ENCODE measurements at places on chromosomes 11 and 22. TPM values are rescaled to one million over a fixed set of nuclear protein-coding genes. Genes with fewer than 3 reads are reported as not detected.

Gene OR8G5
- total RNA-seq: not detected

DNA sequence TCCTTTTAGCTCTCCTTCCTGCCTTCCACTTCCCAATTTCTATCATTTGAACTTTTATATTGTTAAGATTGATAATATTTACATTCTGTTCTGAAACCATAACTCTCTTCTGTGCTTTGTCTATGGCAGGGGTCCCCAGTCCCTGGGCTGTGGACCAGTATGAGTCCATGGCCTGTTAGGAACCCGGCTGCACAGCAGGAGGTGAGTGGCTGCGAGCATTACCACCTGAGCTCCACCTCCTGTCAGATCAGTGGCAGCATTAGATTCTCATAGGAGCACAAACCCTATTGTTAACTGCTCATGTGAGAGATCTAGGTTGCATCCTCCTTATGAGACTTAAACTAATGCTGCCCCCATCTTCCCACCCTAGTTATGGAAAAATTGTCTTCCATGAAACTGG lies 48.4 kb upstream of the HEPHL1 start:
- DNase-seq: no peak

- DNase-seq: no peak
These were observed 13.0 kb downstream of the TEAD1 start for GRCh38 chr11:12687216-12687623.

Gene FAM83F
- 12.8 TPM for total RNA-seq

GRCh38 chr11:36059660-36060059 lies 115.8 kb downstream of the LDLRAD3 start:
- no peak for DNase-seq

Gene OR4C5
- total RNA-seq: not detected

Gene FXYD6
- 75.4 TPM for total RNA-seq

Gene NNMT
- 898 TPM for total RNA-seq

- no peak for DNase-seq
These were observed 2.1 kb downstream of the MFRP start for GRCh38 chr11:119344291-119345010.

Gene CXCR5
- not detected for total RNA-seq

GRCh38 chr11:125227151-125227550 lies 62.6 kb downstream of the PKNOX2 start:
- no peak for DNase-seq

Gene ZNF280B
- 0.25 TPM for total RNA-seq

DNA sequence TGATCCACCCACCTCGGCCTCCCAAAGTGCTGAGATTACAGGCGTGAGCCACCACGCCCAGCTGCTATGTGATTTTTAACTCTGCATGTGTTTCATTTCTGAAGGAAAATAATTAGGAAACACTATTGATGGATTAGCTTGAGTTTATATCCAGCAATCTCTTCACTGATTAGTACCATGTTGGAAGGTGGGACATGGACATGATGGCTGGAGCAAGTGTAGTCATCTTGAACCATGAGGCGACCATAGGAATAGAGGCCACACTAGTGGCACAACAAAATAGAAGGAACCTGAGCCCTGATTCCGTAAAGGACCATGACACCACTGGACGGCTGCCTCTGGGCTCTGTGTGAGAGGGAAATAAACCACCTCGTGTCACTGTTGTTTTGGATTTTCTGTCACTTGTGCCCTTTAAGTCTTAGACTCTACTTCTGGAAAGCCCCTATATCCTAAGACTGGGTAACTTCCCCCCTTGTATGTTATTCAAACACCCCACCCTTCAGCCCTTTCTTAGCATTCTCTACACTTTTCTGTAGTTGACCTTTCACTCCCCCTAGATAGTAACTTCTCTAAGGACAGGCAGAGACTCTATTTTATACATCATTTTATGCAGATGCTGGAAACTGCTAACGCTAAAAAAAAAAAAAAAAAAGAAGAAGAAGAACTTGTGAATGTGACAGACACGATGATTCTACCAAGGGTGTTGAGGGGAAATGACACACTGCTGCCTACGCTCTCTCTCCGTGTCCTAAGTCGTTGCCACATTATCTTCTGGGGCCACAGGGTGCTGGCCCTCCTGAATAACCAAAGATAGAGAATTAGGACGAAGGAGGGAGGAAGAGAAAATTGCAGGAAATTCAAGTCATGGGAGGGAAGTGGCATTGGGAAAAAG lies 2.7 kb upstream of the VPS37C start:
- no peak for DNase-seq

DNA sequence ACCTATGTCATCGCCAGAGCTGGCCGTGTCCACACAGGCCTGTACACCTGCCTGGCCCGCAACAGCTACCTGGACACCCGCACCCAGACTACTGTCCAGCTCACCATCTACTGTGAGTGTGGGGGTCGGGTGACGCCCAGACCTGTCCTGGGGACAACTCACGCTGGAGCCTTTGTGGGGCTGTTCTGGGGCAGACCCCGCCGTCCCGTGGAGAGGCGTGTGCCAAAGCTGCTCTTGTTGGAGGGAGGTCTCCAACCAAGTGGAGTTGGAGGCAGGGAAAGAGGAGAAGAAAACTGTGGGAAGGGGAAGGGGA lies 4.3 kb downstream of the VSIG10L2 start:
- DNase-seq: peak; percentile 80

- DNase-seq: no peak
These were observed 1223.6 kb downstream of the LRRC4C start for GRCh38 chr11:40235841-40236240.

- no peak for DNase-seq
These were observed 58.4 kb upstream of the CSNK2A3 start for GRCh38 chr11:11411401-11411985.

Gene ACP2
- 54.8 TPM for total RNA-seq

Gene CCDC87
- total RNA-seq: 0.74 TPM

Measured in vagina (tissue), 2 donors.